ENCODE measurements at places on chromosomes 1 and 21.
A peak's percentile ranks its signal among the peaks of the same experiment; 100 is the strongest.

DNA sequence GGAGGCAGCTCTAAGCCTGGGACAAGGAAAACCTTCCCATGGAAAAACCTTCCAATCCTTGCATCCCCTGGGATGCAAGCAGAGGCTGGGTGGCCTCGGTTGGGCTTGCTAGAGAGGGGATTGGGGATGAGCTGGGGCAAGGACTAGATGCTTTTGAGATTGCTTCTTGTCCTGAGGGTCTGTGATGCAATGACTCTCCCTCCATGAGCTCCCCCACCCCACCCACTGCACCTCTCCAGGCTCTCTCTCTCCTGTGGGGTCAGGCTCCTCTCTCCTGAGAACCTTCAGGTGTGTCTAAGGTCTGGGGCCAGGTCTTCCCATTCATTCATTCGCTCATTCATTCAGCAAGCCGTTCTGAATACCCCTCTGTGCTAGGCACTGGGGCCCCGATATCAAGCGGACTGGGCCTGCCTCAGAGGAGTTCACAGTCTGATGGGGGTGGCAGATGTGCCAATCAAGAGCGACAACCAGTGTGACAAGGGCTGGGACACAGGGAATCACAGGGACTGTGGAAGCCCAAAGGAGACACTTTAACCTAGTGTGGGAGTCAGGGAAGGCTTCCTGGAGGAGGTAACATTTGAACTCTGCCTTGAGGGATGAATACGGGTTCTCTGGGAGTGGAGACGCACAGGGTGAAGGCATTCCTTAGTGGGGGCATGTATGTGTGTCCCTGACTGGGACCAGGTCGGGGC is 6.5 kb downstream of the LDLRAD1 start:
- DNase-seq, result no peak

- DNase-seq, result peak; percentile 51
These were observed 49.1 kb downstream of the WNT9A start for GRCh38 chr1:227898502-227899140.

DNA sequence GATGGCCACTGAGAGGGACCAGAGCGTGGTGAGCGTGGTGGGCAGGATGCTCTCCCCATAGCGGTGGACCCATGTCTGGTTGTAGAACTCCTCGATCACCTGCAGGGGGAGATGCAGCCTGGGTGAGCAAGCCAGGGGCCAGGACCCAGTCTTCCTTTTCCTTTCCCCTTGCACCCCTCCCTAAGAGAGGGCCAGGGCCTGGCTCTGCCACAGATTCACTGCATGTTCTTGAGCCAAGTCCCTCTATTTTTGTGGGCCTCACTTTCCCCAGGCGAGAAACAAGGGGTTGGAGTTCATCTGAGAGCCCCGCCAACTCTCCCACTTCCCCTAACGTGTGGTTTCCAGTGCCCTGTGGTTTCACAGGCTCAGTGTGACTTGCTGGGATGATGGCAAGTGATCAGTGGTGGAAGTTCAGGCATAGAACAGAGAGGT is 27.5 kb downstream of the SLC2A1 start:
- peak; percentile 70 for DNase-seq

DNA sequence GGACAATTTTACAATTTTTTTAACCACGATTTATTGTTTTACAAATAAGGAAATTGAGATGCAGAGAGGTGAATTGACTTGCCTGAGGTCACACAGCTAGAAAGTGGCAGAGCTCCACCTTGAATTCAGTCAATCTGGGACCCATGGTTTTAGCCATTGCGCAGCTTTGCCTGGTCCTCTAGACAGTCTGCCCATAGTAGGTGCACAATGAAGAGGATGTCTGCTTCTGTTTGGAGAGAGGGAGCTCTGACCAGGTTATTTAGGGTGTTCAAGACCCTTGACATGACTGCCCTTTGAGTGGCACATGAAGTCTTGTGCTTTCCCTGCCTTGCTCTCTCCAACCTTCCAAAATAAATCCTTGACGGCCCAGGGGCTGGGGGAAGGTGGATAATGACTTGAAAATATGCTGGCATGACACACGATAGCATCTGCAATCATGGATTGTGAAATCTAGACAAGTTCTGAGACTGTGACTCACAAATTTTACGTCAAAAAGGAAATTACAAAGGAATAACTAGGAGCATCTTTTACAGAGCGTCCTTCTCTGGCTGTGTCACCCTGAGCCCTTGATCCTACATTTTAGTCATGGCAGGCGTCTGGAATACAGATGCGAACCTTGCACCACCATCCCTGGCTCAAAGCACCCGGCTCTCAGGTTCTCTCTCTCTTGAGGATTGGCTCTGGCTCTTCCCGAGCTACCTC is 26.2 kb upstream of the ID3 start:
- no peak for DNase-seq

- DNase-seq, result no peak
These were observed 4.7 kb upstream of the NDUFS5 start for GRCh38 chr1:39021426-39021825.

DNA sequence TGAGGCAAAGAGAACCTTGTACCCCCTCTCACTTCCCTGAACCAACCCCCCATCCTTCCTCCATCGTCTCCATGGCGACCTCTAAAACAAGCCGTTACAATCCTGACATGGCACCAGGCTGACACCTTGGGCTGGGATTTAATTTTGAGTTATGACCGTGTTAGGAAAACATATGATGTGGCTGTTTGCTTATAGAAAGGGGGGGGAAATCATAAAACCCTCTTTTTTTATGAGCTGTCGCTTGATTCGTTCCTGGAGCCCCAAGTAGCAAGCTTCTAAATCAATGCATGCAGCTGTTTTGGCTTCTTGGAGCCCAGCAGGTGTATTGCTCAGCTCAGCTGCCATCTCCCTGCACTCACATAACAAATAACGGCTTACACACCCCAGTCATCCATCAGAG is 301.2 kb upstream of the SPAG17 start:
- peak; percentile 43 for DNase-seq

DNA sequence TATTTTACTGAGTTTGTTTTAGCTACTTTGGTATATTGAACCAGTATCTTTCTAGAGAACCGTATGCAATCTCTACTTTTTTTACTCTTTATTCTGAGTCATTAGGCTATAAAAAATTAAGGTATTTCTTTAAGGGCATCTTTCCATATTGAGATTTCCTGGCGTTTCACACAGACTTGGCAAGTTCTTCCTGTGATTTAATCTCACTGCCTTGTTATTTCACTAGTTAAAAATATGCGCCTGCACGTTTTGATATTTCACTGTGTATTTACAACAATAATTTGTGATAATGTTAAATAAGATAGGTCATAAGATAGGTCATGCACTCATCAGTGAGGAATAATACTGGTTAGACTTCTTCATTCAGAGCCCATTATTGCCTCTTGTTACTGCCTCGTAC is 16.2 kb upstream of the CR1L start:
- DNase-seq, result no peak

DNA sequence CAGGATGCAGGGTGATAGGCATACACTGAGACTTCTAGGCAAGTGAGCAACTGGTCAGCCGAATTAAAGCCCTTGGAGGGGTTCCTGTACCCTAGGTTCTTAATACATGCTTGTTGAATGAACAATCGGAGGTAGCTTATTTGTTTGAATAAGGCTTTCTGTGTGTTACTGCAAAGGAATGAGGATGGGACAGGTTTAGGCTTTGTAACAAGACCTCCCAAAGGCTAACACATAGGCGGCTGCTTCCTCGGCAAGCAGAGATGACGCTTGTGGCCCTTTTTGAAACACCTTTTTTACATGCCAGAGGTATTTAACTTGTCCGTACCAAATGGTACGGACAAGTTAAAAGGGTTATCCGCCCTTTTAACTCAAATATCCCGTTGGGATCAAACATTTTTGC is 511.6 kb downstream of the KIF26B start:
- DNase-seq, result no peak

GRCh38 chr1:67338642-67339041 is 31.0 kb downstream of the IL12RB2 start:
- DNase-seq, result peak; percentile 15

GRCh38 chr1:32992489-32993323 is 28.1 kb upstream of the RNF19B start:
- DNase-seq, result peak; percentile 45

Data from DMS53 (cell line).